ENCODE measurements at places on chromosomes 4 and X.

GRCh38 chr4:48085821-48086589 is 48.0 kb downstream of the TXK start:
- no peak for DNase-seq

- DNase-seq: no peak
Observed at GRCh38 chr4:114857831-114858230, 255.6 kb downstream of the NDST4 start.

GRCh38 chrX:39767446-39767845 is 330.3 kb downstream of the BCOR start:
- DNase-seq: no peak

- no peak for DNase-seq
Observed at GRCh38 chrX:147537172-147537571, 374.5 kb upstream of the FMR1 start.

DNA sequence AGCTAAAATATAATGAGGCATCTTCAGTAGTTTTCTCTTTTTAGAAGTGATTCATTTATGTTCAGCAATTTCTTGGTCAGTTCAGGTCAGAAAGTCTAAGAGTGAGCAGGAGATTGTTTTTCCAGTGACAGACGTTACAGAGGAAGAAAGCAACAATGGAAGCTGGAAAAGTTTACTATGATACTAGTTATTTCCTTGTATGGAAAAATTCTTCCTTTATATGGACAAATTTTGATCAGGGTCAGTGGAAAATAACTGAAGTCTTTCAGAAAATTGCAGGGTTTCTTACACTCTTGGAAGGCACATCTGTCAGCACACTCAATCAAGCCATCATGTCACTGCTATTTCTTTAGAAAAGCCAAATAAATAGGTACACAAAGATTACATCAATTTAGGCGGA is 1120.7 kb downstream of the FAT4 start:
- no peak for DNase-seq

GRCh38 chr4:87109121-87109520 is 111.3 kb downstream of the KLHL8 start:
- DNase-seq: no peak

DNA sequence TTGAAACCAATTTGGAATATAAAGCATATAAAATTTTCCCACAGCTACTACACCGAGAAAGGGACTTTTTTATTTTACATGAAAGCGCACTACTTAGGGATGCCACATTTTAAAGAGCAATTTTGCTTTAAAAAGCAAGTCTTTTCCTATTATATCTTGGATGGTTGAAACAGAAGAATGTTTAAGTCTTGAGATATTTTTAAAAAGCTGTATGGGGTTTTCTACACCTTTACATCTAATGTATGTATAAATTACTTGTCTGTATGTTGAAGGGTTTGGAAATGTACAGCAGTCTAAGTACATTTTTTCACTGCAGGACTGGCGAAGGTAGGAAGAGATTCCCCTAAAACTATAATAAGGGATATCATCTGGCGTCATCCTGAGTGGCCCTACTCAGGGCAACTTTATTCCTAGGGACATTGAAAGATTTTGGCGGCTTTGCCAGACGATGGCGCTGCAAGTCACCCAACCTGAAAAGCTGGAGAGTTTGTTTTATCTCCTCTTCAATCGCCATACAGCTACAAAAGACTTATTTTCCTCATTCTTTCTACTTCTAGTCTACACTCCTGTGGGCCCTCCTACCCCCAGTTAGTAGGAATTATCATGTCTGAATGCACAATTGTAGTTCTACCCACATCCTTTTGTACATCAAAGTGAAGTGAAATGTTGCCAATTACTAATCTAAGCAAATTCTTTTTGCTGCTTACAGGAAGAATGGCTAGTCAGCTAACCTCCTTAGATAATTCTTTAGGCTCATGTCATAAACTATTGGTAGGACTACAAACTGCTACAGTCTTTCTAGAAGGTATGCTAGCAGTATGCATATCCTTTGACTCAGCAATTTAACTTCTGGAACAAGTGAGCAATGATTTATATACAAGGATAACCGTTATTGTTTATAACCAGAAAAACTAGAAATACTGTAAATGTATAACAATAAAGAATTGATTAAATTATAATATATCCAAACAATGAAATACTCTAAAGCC is 782 bp upstream of the NEK1 start:
- DNase-seq: no peak
